ENCODE measurements at places on chromosomes 5 and 9.

DNA sequence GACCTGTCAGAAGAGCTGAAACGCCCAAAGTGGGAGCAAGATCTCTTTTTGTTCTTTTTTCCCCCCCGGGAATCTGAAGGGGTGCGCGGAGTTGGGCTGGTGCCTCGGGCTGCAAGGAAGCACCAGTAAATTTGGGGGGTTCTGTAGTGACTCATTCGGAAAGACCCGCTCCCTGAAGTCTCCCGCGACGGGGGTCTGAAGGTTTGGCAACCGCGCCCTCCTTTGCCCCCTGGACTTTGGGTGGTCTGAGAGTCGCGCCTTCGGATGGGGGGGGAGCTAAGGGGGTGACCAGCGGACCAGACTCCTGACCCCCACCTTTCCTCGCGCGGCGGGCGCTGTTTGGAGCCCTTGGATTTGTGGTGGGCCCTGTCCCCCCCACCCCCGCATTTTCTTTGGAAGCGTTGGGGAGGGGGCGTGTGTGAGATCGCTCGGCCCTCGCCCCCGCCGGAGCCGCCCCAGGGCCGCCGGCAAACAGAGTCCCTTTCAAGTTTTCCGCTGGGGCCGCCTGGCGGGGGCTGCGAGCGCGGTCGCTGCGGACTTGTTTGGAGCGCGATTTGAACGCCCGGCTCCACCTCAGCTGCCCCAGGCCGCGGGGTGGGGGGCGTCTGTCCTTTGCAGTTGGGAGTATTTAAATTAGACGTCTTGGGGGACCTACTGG is 2.0 kb downstream of the CXXC5 start:
- DNase-seq: no peak

GRCh38 chr5:16147179-16147900 is 32.3 kb downstream of the MARCHF11 start:
- DNase-seq: no peak

- no peak for DNase-seq
Measured at GRCh38 chr9:136205707-136205992, 722 bp upstream of the LHX3 start.

DNA sequence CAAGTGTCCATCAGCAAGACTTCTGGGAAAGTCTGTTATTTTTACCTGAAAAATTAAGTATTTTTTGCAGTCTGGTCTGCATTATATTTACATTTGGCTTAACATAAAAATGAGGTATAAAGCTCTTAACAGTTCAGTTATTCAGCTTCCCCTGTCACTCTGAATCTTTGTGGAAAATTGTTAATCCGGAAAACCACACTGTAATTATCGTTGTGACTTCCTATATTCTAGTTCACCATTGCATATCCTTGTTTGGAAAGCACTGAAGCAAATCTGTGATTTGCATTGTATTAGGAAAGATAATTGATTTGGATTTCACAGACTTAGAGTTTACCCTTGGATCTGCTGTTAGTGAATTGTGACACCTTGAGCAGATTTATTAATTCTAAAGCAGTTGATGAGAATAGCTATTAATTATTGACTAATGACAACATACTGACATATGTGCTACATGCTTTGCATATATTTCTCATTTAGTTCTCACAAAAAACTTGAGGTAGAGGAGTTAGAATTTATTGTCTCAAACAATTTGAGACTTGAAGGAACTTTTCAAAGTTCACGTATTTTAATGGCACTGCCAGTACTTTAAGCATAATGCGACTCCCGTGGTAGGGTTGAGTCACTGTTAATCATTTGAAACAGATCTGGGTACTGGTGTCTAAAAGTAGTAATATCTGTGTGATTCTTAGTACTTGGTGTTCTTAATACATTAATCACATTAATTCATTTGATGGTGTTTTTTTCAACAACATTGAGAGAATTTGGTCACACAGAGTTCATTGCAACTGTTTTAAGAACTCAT is 71.8 kb upstream of the LRRC70 start:
- no peak for DNase-seq

DNA sequence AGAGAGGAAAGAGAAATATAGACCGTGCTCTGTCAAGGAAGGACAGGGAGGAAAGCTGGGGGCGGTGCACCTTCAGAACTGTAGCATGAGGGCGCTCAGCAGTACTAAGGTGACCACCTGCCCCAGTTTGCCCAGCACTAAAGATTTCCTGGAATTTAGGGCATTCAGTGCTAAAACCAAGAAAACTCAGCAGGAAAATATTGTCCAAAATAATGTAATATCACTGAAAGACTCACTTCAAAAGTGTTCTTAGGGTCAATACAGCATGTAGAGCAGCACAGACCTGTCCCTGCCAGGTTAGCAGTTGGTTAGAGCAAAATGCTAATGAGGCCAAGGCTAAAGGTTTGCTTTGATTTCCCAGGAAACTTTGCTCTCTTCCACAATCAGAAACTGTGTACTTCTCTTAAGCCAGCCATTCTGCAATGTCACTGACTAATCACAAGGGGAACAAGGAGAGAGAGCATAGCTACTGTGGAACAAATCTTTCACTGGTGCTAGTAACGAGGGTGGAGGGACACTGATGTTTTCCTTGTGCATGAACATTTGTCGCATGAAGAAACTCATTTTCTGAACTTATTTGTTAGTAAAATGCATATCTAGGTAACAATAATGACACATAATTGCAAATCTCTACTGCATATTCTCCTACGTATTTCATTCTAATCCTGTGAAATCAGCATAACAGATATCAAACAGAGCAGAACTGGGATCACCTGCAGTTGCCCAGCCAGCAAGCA is 53.0 kb upstream of the GRAMD2B start:
- no peak for DNase-seq

DNA sequence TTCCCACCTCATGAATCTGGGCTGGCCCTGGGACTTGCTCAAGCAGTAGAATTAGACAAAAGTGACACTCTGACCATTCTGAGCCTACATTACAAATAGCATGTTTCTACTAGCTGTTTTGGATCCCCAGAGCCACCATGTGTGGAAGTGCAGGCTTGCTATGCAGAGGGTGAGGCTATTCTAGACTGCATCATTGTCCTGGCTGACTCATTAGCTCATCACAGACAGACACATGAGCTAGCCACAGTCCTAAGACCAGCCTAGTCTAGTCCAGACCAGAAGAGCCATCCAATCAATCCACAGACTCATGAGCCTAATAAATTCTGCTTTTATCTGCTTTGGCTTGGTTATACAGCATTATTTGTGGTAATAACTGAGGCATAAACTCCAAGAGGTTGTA is 351.9 kb downstream of the PRELID2 start:
- DNase-seq: no peak

GRCh38 chr9:19946441-19947109 is 157.7 kb upstream of the SLC24A2 start:
- DNase-seq: no peak

DNA sequence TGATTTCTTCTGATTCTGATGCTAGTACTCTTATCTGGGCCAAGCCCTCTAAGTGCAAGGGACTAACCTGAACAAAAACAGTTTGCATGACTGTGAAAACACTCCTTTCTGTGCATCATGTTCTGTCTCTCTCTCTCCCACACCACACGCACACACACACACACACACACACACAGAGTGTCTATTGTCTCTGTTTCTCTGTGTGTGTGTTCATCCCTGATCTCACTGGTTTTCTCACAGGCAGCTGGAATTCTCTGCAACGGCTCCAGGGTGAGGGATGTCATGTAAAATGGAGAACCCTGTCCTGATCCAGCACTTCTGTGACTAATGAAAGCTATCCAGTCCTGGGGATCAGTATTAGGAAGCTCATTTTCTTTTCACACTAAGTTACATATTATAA is 453.1 kb upstream of the RGMB start:
- no peak for DNase-seq

GRCh38 chr5:105695941-105696340 is 1974.8 kb downstream of the EFNA5 start:
- DNase-seq: no peak

GRCh38 chr9:111005746-111006470 is 32.4 kb downstream of the LPAR1 start:
- no peak for DNase-seq

DNA sequence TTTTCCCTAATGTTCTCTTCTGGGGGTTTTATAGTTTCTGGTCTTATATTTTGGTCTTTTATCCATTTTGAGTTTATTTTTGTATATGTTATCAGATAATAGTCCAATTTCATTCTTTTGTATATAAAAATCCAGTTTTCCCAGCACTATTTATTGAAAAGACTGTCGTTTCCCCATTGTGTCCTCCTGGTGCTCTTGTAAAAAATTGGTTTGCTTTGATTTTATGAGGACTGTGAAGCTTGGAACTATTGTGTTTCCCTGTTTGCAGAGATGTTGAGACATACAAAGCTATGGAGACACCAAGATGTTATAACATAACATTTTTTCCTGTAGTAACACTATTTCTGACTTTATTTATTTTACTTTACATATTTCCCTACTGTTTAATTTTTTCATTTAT is 163.3 kb upstream of the TUT7 start:
- no peak for DNase-seq

DNA sequence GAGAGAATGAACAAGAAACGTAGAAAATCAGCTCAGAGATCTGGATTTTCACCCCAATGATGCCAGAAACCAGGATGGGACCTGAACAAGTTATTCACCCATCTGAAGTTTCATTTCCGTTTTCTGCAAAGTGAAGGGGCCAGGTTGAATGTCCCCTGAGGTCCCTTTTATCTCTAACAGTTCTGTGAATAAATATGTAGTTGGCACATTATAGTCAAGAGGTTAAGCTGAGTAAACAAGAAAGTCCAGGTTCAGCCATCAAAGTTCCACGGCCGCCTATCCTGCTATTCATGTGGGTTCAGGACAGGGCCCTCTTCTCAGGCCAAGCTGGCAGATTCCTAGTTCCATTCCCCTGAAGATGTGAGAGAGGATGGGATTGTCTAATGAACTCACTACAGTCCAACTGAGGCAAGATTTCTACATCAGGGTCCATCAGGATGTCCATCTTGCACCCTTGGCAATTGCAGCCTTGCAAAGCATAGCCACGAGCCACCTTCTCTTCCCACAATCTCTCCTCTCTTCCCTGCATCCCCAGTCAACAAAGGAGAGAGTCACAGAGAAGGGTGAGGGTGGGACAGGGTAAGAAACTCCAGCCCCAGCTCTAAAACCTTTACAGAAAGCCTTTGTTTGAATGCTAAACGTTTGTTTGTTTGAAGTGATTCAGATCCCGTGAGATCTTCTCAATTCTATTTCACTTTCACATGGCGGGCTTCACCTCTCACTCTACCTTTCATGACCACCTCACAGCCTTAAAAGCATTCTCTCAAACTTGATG is 311.0 kb downstream of the SLIT3 start:
- DNase-seq: no peak

- no peak for DNase-seq
Measured at GRCh38 chr5:172356047-172356446, 72.5 kb upstream of the UBTD2 start.

GRCh38 chr9:98002808-98003207 is 19.7 kb downstream of the ANP32B start:
- DNase-seq: no peak

DNA sequence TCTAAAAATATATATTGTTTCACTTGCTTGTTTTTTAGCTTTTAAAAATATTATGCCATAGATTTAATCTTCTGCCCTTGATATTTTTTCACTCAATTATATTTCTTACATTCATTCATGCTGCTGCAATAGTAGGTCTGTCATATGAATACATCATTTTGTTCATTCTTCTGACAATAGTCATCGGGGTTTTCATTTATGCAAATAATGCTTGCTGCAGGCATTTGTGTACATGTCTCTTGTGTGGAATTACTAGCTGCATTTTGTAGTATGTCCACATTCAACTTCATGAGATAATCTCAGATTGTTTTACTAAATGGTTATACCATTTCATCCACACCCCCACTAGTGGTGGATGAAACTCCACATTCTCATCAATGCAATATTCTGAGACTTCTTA is 5.3 kb upstream of the PLPP1 start:
- no peak for DNase-seq

DNA sequence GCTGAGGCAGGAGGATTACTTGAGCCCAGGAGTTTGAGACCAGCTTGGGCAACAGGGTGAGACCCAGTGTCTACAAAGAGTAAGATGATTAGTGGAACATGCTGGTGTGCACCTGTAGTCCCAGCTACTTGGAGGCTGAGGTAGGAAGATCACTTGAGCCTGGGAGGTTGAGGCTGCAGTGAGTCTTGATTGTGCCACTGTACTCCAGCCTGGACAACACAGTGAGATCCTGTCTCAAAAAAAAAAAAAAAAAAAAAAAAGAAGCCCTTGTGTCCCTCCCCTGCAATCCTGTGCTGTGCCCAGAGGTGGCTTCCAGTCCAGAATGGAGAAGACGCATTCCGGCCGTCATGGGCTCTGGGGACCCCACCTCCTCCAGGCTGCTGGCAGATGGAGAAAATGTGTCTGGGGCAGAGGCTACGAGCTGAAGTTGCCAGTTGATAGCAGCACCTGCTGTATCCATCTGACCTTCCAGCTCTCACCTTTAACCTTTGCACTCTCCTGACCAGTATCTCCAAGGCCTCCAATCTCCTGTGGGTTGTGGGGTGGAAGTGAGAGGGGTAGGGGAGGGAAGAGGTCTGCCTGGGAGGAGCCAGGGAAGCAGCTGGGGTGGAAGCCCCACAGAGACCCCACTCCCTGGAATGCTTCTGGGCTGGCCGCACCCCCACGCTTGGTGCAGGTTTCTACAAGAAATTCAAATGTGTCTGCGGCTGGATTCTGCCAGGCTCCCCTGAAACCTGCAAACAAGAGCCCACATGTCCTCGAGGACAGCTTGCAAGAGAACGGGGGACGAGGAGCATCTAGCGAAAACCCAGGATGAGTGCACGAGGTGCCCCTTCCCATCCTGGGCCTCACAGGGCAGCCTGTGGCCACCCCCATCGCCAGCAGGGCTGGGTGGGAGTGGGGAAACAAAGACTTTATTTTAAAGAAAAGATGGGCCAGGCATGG is 148.3 kb upstream of the IER5L start:
- DNase-seq: no peak

Data from stimulated activated CD4-positive, alpha-beta T cell treated with anti-CD3 and anti-CD28 coated beads, TNF-alpha, amount 100 ng/mL, for 1 hour (primary cell).